Spinal cord (tissue), 10 donors: ENCODE measurements at places on chromosomes 1 and 21. TPM values are rescaled to one million over a fixed set of nuclear protein-coding genes. Genes with fewer than 3 reads are reported as not detected.

DNA sequence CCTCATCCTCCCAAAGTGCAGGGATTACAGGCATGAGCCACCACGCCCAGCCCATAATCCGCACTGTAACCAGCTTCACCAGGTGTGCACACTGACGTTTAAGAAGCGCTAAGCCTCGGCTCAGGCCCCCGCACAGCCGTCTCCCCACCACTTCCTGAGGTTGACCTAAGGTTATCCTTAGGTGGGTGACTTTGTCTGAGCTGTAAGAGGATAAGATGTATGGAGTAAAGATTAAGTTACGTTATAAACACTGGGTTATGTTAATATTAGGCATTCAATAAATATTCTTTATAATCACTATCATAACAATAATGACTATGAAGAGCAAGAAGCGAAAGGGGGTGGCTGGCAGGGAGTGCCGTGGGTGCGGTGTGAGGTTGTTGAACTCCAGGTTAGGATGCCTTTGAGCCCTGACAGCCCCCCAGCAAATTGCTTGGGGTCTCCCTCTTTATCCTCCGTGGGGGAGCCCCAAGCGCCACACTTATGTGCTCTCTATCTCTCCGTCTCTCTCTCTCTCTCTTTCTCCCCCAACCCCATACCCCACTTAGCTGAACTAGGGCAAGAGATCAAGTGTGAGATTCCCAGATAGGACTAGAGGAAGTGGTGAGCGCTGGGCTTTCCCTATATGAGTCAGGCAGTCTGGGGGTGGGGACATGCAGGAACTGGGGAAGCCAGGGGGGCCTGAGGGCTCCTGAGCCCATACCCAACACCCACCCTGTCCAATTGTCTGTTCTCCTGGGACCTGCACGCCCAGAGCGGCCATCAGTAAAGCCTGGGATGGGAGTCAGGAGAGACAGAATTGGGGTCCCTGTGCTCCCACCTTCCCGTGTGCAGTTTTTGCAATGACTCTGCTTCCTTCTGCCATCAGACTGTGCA lies 7.6 kb downstream of the EFHD2 start:
- DNase-seq, result no peak
- H3K36me3 ChIP-seq, result peaks cover 38% of the 10 kb centered on the region
- H3K27ac ChIP-seq, result no peak overlapping the region

- H3K27me3 ChIP-seq, result peaks cover 4% of the 10 kb centered on the region
- H3K27ac ChIP-seq, result no peak overlapping the region
- H3K4me3 ChIP-seq, result no peak overlapping the region
- no peak for DNase-seq
Measured at GRCh38 chr1:111213412-111213811, 13.0 kb upstream of the DENND2D start.

The B3GALT2 gene
- polyA plus RNA-seq, result 32.3 TPM

The DCST1 gene
- 0.11 TPM for polyA plus RNA-seq

The NBPF10 gene
- 1.4 TPM for polyA plus RNA-seq
